T-cell (primary cell): ENCODE measurements at places on chromosomes 1 and 21.

- peak; percentile 37 for DNase-seq
These were observed 4.8 kb downstream of the ENO1 start for GRCh38 chr1:8873506-8874229.

GRCh38 chr1:14120895-14121294 lies 420.9 kb downstream of the PRDM2 start:
- no peak for DNase-seq

GRCh38 chr1:77874804-77875445 lies 13.5 kb upstream of the NEXN start:
- no peak for DNase-seq

GRCh38 chr1:47895279-47896125 lies 101.7 kb downstream of the TRABD2B start:
- no peak for DNase-seq

- no peak for DNase-seq
These were observed 68.3 kb downstream of the C4BPA start for GRCh38 chr1:207172321-207172720.

GRCh38 chr1:16967095-16967575 lies 13.3 kb downstream of the MFAP2 start:
- no peak for DNase-seq

DNA sequence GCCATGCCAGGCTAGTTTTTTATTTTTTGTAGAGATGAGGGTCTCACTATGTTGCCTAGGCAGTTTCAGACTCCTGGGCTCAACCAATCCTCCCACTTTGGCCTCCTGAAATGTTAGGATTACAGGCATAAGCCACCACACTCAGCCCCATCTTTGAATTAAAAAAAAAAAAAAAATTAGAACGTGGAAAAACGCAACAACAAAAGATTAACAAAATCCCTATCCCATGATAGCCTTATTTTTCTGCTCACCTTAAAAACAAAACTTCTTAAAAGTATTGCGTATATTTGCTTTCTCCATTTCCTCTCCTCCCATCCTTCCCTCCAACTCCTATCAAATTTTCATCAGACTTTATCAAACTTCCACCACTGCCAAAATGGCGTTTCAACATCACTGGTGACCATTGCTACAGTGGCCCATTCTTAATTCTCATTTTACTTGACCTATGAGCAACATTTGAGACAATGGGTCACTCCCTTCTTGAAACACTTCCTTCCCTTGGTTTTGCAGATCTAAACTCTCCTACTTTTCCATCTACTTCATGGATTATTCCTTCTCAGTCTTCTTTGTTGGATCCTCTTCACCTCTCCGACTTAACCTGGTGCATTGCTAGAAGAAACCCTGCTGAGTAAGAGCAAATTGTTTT lies 579 bp upstream of the ZNF684 start:
- DNase-seq: no peak

DNA sequence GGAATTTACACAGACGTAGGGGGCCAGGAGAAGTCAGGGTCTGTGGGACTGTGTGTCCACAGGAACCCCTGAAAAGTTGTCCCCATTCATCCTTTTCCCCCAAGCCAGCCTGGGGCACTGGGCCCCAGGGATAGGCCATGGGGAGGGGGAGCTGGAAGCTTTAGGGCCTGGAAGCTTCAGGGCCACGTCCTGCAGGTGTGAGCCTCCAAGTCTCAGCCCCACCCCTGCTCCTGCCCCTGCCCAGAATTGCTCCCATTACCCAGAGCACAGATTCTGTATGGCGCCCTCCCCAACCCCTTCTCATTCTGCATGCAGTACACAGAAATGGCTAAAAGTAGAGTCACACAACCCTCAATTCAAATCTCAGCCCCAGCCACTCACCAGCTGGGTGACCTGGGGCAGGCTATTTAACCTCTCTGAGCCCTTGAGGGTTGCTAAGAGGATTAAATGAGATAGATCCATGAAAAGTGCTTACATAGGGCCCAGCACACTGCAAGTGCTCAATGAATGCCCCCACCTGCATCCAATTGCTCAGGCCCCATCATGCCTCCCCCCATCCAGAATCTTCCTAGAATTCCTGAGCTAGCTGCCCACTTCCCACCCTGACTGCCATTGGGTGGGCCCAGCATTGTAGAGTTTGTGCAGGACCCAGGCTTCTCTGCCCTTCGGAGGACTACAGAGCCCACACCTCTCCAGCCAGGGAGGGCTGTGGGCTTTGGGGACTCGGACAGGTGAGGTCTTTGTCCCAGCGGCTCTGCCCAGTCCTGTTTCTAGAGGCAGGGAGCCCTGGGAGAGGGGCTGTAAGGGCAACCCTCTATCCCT lies 6.5 kb downstream of the RAP1GAP start:
- no peak for DNase-seq

DNA sequence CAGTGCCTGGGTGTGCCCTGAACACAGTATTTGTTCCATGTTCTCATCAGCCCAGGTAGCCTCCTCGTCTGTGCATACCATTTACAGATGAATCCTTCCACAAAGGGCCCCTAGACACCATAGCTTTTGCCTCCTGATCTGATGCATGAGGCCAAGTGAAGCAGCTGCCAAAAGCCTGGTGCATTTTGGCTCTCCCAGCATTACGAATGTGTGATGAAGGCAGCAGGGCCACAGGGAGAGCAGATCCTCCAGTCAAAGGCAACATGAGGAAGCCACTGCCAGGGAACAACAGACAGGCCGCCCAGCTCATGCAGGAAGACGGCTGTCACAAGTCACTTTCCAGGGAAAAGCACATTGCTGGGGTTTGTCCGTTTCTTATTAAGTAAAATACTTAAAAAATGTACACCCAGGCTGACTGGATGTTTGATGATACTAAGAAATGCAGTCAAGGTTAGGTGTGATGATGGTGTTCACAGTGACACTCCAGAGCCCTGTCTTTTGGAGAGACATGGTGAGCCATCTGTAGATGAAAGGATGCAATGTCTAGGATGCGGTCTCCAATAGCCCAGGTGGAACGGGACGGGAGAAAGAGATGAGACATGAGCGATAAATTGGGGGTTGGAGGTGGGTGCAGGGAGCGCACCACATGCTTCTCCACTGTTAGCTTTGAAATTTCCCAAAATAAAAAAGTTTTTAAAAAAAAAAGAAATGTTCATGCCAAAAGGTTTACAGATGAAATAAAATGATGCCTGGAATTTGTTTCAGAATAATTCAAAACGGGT lies 48.7 kb downstream of the NPHP4 start:
- DNase-seq: no peak

DNA sequence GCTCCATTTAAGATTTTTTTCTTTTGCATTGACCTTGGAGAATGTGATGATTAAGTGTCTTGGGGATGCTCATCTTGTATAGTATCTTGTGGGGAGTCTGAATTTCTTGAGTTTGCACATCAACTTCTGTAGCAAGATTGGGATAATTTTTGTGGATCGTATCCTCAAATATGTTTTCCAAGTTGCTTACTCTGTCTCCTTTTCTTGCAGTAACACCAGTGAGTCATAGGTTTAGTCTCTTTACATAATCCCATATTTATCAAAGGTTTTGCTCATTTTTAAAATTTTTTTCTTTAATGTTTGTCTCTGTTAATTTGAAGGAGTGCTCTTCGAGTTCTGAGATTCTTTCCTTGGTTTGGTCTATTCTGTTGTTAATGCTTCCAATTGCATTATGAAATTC lies 41.7 kb upstream of the ANGPTL1 start:
- DNase-seq: no peak

- DNase-seq: no peak
These were observed 70.2 kb downstream of the TOR3A start for GRCh38 chr1:179151908-179152682.

DNA sequence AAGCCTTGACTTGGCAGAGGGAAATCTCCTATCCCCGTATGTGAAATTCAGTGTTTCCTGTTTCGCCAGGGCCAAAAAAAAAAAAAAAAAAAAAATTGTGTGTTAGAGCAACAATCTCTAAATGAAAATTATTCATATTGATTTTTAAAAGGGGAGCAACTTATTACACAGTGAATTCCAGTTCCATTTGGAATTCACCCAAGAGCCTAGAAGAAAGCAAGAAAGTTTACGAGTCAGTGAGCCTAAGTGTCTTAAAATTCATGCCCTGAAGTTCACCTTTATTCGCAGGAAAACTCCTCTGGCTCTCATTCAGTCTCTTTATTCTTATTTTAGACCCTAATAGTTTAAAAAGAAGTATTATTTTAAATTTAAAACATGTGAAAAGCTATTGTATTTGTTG lies 42.1 kb upstream of the HUNK start:
- DNase-seq: no peak

- DNase-seq: no peak
These were observed 27.4 kb upstream of the KIRREL1 start for GRCh38 chr1:157966031-157966537.

GRCh38 chr1:198480876-198481275 lies 59.6 kb downstream of the ATP6V1G3 start:
- no peak for DNase-seq

DNA sequence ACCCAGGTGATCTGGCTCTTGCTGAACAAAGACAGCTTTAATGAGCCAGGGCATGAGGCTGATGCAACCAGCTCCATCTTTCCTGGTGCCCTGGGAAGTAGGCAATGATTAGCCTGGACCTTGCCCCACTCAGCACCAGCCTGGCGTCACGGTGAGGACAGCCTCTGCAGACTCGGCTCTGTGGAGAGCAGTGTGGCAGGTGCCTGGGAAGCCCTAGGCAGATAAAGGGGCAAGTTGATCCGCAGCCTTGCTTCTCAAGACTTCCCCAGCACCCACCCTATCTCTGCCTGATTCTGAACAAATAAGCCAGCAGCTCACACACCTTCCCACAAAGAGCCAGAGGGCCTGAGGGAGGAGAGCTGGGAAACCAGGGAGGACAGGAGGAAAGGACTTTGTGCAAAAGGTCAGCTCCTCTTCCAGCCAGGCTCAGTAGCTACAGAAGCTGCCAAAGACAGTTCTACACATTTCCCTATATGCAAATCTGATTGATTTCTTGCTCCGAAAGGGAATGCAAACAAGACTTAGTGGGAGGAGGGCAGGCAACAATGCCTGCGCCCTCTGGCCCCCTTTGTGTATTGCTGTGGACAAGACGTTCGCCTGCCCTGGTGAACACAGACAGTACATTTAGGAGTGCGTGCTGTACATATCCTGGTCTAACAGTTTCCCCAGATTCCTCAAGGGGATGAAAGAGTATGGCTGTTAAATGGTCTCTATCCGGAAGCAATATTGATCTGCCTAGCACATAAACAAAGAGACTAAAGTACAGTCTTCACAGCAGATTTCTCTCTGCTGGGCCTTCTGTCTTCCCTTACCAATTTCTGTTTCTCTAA lies 63.8 kb downstream of the BCAR3 start:
- no peak for DNase-seq

- peak; percentile 46 for DNase-seq
These were observed 1.1 kb upstream of the MARCKSL1 start for GRCh38 chr1:32336963-32337675.

GRCh38 chr1:119222271-119222670 lies 81.8 kb upstream of the WARS2 start:
- no peak for DNase-seq

DNA sequence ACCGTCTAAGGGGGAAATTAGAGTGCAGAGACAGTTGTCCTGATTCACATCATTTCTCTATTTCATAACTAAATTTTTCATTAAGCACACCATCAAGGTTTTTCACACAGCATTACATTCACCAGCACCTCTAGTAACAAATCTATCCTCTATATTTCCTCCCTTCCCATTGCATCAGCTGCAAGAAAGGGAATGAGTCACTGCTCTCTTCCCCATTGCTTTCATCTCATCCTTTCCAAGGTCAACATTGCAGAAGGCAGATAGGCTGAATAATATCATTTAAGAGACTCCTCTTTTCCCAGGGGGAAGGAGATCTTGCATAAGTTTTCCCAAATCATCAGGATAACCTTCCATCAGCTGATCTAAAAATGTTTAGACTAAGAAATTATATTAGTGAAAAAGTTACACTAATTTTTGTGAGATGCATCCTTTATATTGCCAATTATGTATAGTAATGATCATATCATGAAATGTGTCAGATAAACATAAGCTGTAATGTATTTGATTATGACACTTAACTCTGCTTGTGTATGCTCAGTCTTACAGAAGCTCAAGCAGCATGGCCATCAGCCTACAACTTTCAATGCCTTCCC lies 4.3 kb downstream of the INTS7 start:
- DNase-seq: no peak

DNA sequence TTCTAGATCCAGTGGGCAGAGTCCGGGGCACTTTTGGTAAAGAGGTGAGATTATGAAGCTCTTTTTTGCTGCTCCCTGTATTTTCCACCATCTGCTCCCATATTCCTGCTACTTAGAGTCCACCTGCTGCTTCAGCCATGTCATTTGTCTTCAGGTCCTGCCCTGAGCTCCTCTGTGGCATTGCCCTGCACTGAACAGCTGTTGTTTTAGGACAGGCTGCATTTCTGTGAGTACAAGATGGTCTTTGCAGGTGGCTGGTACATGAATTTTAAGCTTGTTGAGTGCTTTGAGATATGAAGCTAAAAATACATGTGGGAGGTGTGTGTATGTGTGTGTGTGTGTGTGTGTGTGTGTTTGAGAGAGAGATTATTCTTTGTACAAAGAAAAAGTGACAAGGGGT lies 21.9 kb downstream of the MT1HL1 start:
- DNase-seq: no peak

DNA sequence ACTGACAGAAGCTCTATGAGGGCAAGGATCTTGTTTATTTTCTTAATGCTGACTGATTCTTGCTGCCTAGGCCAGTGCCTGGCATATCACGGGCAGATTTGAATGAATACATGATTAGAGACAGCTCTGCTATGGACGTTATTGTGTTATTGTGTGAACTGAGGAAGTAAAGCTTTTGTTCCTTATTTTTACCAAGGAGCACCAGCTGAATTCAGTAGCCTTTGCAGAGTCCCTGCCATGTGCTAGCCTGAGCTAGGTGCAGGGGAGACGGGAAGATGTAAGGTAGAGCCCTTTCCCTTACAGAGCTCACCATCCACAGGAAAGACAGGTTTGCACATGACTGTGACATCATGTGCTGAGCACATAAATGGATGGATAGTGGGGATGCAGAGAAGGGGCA lies 36.0 kb upstream of the SCMH1 start:
- no peak for DNase-seq

DNA sequence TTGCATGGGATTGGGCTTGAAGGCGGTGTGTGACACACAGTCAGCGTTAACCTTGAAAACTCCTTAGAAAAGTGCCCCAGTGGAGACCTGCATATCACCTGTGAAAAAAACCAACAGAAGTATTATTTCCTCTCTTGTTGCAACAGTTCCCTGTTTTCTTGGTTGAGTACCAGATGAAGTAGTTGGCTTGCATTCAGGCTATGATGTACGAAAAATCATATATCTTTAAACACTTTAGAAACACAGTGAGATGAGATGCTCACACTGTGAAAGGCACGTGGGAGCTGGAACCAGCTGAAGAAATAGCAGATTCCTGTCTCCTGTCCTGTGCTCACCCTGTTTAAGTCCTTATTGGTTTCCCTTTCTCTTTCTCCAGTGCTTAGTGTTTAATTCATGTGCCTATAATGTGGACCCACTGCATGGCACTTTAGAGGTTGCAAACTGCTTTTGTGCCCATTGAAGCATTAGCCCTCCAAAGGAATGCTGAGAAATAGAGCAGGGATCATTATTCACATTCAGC lies 2.8 kb downstream of the CAMK1G start:
- DNase-seq: no peak

- peak; percentile 51 for DNase-seq
These were observed 14.1 kb downstream of the ENTREP3 start for GRCh38 chr1:155241069-155241679.
